ENCODE measurements at places on chromosomes 4 and X.

DNA sequence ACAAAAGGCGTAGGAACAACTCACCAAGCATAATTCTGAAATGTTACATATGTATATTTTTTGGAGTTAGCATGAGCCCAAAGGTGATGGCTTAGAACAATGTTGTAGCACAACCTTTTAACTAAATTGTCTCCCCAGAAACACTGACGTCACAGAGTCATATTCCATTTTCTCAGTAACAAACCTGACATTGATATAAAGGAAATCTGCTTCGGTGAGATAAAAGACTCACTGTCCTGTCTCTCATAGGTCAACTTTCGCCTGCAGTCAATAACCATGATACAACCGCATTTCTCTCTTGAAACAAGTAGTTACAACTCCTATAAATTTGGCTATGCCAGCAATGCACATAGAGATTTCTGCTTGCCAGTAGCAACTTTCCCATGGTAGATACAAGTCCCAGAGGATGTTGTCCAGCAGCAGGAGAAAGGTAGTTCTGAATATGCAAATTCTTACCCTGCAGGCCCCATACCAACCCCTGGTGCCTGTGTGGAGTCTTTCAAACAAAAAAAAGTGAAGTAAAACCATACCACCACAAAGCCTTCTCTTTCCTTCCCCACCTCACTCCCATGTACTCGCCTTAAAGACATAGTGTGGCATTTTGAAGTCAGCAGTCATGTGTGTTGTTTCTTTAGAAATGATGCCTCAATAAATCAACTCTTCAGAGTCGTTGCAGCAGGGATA lies 47.9 kb downstream of the MTM1 start:
- peak; percentile 49 for DNase-seq

GRCh38 chr4:185309770-185310169 lies 86.0 kb downstream of the LRP2BP start:
- no peak for DNase-seq

GRCh38 chr4:188168726-188169373 lies 29.6 kb downstream of the TRIML1 start:
- no peak for DNase-seq

DNA sequence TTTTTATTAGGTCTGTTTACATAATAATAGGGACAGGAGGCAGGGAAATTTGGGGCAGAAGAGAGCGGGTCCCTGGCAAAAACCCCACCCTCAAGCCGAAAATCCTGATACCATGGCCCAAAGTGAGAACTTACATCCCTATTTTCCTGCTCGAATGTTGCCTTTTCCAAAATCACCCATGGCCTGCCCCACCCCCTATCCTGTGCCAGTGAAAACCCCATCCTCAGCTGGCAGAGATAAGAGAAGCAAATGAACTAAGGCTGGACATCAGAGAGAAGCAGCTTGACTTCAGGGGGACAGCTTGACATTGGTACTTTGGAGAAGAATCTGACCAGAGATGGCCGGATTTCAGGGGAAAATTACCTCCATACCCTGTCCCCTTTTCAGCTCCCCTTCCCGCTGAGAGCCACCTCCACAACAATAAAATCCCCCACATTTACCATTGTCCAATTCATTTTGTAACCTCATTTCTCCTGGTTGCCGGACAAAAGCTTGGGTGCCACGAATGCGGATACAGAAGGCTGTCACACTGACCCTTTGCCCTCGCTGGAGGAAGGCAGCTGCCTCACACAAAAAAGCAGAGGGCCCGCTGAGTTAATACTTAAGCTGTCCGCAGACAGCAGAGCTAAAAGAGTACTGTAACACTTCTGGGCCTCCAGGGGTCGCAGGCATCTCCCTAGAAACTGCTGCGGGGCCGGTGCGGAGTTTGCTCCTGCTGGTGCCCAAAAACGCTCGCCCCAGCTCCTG lies 196.2 kb downstream of the SNCA start:
- peak; percentile 49 for DNase-seq

GRCh38 chr4:26217481-26217880 lies 103.3 kb upstream of the RBPJ start:
- no peak for DNase-seq

GRCh38 chr4:121958777-121959176 lies 6.9 kb upstream of the TRPC3 start:
- DNase-seq: no peak

GRCh38 chr4:120920666-120921065 lies 1.9 kb downstream of the PRDM5 start:
- no peak for DNase-seq

DNA sequence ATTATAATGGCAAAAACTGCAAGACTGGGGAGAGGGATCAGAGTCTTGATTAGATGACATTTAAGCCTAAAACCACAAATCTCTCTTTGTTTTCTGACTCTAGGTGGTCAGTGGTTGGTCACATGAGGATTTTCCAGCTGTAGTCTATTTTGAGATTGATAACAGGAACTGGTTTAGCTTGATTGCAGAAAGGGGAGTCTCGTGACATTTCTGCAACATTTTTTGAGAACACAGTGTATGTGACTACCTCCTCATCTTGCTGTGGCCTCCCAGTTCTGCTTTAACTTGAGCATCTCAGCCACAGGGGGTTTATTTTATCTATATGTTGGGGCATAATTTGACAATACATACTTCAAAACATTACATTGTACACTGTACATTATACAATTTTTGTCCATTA lies 726.4 kb upstream of the MAGEB2 start:
- no peak for DNase-seq

- DNase-seq: no peak
These were observed 52.1 kb downstream of the LEF1 start for GRCh38 chr4:108116423-108117168.

DNA sequence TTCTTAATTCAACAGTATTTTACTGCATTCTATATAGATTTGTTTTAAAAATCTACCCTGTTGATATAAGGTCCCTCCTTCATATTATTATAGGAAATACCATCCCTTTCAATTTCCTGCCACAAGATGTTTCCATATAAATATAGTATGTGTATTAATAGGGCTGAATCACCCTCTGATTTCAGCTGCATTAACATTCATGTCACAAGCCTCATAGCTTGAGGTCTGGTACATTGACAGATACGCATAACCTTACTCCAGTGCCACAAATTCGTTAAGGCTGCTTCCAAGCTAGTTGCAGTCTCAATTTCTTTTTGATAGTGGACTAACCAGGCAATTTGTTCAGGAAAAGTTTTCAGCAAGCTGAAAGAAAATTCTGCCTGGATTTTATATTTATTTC lies 128.4 kb downstream of the KLHL34 start:
- DNase-seq: no peak

DNA sequence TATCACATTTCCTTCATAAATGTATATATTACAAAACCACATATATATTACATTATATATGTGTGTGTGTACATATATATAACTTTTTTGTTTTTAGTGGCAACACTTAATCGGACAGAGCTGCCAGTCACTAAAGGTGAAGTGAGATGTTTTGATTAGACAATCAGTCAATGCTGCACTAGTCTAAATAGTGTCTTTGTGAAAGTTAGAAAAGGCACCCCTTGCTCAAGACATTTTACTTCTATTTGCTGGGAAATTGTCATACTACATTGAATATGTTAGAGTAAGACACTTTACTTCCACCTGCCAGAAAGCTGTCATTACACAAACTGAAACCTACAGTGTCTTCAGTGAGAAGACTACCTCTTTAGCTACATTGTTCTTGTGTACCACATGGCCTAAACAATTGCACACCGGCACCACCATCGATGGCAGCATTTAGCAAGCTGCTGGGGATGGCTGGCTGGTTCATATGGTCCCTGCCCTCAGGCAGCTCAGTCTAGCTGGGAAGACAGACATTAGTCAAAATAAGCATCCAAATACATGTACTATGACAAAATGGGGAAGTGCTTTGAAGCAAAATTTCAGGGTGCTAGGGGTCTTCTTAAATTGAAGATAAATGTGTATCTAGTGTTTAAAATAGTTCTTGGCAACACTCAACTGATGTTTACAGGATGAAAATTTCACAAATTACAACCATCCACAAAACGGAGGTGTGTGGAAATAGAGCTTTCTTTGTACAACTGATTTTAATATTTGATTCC lies 148.1 kb upstream of the GATB start:
- no peak for DNase-seq

- DNase-seq: no peak
These were observed 1.6 kb upstream of the ARHGAP10 start for GRCh38 chr4:147730333-147730732.

DNA sequence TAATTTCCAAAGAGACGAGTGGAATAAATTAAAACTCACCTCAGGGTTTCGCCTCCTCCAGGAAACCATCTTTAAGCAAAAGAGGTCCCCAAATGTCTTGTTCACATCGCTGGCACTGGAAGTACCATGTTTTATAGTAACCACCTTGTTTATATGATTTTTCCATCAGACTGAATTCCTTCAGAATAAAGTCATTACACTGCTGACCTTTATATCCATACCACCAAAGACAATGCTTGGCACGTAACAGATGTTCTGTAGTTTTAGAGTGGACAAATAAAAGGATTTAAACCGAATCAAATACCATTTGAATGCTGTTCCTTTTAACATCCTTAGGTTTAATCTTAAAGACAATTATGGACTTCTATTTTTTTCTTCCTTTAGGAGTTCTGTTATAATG lies 4.7 kb downstream of the NUDT6 start:
- no peak for DNase-seq

DNA sequence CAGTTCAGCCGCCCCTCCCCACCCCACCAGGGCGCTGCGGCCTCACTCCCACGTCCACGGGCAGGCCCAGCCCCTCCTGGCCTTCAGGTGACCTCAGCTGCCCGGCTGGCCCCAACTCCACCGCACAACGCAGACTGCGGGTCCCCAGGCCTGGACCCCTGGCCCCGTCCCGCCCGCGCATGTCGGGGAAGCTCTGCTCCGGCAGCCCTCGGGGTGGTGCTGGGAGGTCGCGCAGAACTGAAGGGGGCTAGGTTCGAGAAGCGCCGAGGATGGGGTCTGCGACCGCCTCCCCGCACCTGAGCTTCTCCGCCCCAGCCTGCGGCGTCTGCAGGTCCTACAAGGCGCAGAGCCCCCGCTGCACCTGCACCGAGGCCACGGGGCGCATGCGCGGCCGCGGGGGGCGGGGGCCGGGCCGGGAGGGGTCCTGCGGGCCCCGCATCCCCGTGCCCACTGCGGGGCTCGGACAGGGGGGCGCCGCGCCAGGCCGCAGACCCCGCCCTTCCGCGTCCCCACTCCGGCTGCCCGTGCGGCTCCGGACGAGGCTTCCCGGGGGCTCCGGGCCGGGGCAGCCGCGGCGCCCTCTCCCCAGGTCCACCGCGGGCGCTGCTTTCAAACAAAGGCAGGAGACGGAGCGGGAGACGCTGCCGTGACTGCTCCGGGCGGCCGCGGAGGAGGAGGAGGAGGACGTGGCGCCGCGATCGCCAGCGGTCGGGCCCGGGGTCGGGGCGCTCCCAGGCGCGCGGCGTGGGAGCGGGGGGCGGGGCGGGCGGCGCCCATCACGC lies 672 bp upstream of the NAT8L start:
- no peak for DNase-seq

GRCh38 chr4:84480082-84480481 lies 19.0 kb downstream of the NKX6-1 start:
- no peak for DNase-seq

DNA sequence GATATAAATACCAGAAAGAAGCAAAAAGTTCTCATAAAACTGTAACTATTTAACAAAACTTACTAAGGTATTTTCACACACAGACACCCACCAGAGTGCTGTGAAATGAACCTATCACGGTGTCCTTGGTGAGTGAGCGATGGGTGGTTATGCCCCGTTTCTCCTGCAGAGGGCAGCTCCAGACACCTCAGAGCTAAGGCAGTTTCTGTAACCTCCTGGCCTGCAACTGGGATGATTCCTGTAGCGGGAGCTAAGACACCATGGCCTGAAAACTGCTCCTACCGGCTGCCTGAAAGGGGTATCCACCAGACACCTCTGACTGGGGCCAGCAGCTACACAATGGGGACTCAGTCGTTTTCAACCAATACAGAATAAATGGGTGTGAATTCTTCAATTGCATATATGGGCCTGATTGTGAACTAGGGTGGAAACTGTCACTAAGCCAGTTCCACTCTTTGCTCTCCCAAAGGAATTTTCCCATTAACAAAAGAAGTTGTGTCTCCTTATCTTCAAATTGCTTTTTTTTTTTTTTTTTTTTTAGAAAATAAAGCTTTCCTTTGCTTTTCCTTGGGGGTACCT lies 2375.8 kb upstream of the TENM3 start:
- DNase-seq: peak; percentile 56

- no peak for DNase-seq
These were observed 88.8 kb downstream of the FMR1NB start for GRCh38 chrX:148069759-148070503.

DNA sequence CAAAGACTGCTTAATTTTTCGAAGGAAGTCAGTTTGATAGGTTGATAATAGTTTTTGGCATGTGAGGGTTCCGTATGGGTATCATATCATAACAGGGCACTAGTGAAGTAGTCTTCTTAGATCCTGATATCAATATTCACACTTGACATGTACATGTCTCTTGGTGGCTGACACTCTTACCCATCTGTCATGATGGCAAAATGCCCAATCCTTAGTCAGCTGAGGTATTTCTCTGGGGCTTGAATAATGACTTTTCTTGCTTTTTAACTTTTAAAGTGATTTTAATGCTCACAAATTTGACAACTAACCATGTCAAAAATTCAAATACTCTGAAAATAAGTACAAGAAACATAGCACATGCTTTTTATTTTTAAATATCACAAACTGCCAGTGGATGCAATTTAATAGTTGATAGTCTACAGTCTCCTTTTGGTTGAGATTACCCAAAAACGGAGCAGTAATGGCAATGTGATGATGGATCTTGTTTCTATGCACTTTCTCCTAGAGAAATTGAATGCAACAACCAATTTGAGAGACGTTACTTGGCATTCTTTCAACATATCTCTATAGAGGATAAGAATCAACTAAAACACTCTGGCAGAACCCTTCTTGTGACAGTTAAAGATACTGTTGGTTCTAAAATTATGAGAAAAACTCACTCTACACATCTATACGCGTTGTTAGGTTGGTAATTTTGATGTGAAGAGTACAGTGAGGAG lies 552.9 kb upstream of the PABPC4L start:
- no peak for DNase-seq

DNA sequence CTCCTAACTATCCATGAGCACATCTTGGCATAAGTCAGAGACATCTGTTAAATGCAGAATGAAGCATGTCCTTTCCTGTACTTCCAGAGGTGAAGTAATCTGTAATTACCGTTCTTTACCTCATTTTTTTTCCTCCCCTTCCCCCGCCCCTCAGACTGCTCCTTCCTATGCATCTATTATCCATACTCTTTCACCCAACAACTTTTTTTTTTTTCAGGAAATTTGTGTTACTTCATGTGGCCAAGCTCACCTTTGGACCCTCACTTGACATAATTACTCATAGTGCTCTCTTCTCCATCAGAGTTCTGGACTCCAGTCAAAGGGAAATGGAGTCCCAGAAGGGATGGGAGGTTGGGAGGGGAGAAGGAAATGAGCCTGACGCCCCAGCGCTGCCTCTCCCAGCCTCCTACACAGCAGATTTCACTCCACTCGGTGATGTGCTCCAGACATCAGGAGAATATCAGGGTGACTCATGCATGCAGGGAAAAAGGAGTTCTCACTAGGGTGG lies 568.8 kb downstream of the STIM2 start:
- DNase-seq: no peak

- no peak for DNase-seq
These were observed 983.7 kb upstream of the PABPC4L start for GRCh38 chr4:135185256-135185655.
